Activated T-helper 17 cell treated with anti-CD3 and anti-CD28 coated beads, Interleukin-2, amount 50 U/mL, for 72 hours (primary cell): ENCODE measurements at places on chromosomes 7 and 10. TPM values are rescaled to one million over a fixed set of nuclear protein-coding genes. Genes with fewer than 3 reads are reported as not detected.

- H3K36me3 ChIP-seq: no peaks in the 10 kb centered on the region
- ATAC-seq: no peak
- H3K27me3 ChIP-seq: no peaks in the 10 kb centered on the region
- no peak overlapping the region for H3K4me3 ChIP-seq
- no peak overlapping the region for H3K27ac ChIP-seq
- no peaks in the 10 kb centered on the region for H3K4me1 ChIP-seq
Measured at GRCh38 chr7:31814187-31814586, 127.2 kb downstream of the PPP1R17 start.

DNA sequence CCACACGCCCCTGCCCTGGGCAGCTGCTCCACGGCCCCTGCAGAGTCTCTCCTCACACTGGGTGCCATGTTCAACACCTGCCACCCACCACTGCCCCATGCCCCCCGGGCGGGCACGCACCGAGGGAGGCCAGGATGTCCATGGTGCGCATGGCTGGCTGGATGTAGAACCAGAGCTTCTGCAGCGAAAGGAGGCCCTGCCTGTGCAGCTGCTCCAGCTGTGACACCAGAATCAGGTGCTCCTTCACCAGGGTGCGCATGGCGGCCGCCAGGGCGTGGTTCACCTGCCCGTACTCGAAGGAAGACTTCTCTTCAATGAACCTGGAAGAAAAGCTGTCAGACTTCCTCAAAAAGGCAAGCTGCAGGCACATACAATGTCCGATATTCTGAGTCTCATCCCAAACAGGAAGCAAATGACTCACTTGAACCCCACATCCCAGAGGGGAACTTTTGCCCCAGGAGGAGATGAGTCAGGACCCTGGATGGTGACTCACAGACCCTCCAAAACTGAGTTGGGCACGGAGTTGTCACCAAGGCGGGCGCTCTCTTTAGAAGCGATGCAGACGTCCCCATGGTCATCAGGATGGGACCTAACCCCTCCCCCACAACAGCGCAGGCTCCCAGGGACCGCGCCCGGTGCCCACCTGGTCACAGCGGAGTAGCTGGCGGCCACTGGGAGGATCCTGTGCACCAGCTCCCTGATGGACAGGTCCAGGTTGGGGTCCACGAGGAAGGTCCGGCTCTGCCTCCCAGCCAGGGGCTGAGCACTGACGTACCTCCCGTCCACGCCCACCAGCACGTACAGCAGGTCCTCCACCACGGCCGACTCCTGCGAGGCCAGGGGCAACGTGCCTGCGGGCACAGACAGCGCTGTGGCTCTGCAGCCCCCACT, 15.5 kb downstream of the TUBGCP2 start:
- H3K27me3 ChIP-seq: no peaks in the 10 kb centered on the region
- H3K27ac ChIP-seq: no peak overlapping the region
- no peak overlapping the region for H3K4me3 ChIP-seq
- ATAC-seq: peak; percentile 95
- peaks cover 84% of the 10 kb centered on the region for H3K36me3 ChIP-seq

Gene RAPGEF5
- 0.26 TPM for total RNA-seq

GRCh38 chr10:108252771-108253170, 1088.3 kb upstream of the SORCS1 start:
- no peak overlapping the region for H3K4me3 ChIP-seq
- H3K27me3 ChIP-seq: no peaks in the 10 kb centered on the region
- H3K27ac ChIP-seq: no peak overlapping the region
- H3K4me1 ChIP-seq: no peaks in the 10 kb centered on the region
- no peaks in the 10 kb centered on the region for H3K36me3 ChIP-seq

- H3K4me3 ChIP-seq: no peak overlapping the region
- H3K27me3 ChIP-seq: peaks cover 5% of the 10 kb centered on the region
- no peak for ATAC-seq
- no peaks in the 10 kb centered on the region for H3K36me3 ChIP-seq
Measured at GRCh38 chr10:121303287-121303890, 294.9 kb downstream of the FGFR2 start.

- H3K36me3 ChIP-seq: peaks cover 37% of the 10 kb centered on the region
- no peaks in the 10 kb centered on the region for H3K27me3 ChIP-seq
- peaks cover 28% of the 10 kb centered on the region for H3K4me1 ChIP-seq
- H3K4me3 ChIP-seq: peak overlapping the region; percentile 87
- no peak for ATAC-seq
Measured at GRCh38 chr7:128448751-128449302, 6.9 kb upstream of the HILPDA start.

DNA sequence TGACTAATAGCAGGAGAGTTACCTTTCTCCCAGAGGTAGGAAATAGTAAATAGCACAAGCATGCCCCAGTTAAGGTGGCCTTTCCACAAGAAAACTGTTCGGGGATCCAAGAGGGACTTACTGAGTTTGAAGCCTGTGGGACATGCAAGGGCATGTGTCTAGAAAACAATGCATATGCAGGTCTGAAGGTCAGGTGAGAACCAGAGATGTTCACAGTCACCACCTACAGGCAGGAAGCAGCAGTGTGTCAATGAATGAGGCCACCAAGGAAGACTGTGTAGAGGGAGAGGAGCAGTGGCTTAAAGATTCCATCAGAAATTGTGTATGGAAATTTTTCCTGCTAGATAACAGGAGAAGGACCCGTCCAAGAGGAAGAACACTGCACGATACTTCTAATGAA, 66.0 kb downstream of the CALD1 start:
- peaks cover 1% of the 10 kb centered on the region for H3K27me3 ChIP-seq
- no peaks in the 10 kb centered on the region for H3K4me1 ChIP-seq
- no peak overlapping the region for H3K4me3 ChIP-seq
- H3K36me3 ChIP-seq: no peaks in the 10 kb centered on the region
- no peak overlapping the region for H3K27ac ChIP-seq
- peak; percentile 54 for ATAC-seq

- ATAC-seq: no peak
- H3K4me3 ChIP-seq: no peak overlapping the region
- no peak overlapping the region for H3K27ac ChIP-seq
- H3K4me1 ChIP-seq: no peaks in the 10 kb centered on the region
- H3K36me3 ChIP-seq: no peaks in the 10 kb centered on the region
- H3K27me3 ChIP-seq: no peaks in the 10 kb centered on the region
Measured at GRCh38 chr10:101493249-101493648, 94.8 kb downstream of the POLL start.

GRCh38 chr10:124536496-124537050, 75.0 kb downstream of the LHPP start:
- H3K4me3 ChIP-seq: no peak overlapping the region
- H3K36me3 ChIP-seq: no peaks in the 10 kb centered on the region
- H3K27me3 ChIP-seq: no peaks in the 10 kb centered on the region
- ATAC-seq: no peak
- no peaks in the 10 kb centered on the region for H3K4me1 ChIP-seq

DNA sequence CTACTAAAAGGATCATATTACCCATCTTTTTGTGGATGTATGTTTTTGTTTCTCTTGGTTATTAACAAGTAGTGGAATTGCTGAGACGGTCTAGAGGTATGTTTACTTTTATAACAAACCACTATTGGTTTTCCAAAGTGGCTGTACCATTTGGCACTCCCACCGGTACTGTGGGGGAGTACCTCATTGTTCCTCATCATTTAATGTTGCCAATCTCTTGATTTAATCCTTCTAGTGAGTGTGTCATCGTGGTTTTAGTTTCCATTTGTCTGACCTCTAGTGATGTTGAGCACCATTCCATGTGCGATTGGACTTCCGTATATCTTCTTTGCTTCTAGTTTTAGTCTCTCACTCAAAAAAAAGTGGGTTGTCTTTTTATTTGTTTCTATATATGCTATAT, 50.4 kb downstream of the RBM33 start:
- H3K4me1 ChIP-seq: peaks cover 48% of the 10 kb centered on the region
- H3K4me3 ChIP-seq: no peak overlapping the region
- peaks cover 18% of the 10 kb centered on the region for H3K36me3 ChIP-seq
- ATAC-seq: peak; percentile 57
- H3K27me3 ChIP-seq: no peaks in the 10 kb centered on the region
